ENCODE measurements at places on chromosomes 7 and 10.

- DNase-seq, result no peak
These were observed 91.5 kb downstream of the CTTNBP2 start for GRCh38 chr7:117781707-117782106.

DNA sequence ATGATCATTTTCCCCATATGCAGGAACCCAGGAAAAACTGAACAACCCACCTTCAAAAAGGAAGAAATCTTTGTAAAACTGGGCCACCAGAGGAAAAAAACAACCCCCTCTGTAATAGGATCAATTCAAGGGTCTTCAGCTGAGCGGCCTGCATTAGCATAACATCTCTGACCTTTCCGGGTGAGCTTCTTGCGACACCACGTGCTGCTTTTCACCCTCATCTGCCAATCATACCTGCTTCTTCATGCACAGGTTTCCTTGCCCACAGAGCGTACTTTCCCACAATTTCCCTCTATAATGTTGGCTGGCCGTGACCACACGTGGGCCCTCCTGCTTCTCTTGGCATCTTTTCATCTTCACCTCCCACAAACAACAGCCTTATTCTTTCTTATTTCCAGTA is 284.3 kb upstream of the NEBL start:
- DNase-seq, result no peak

DNA sequence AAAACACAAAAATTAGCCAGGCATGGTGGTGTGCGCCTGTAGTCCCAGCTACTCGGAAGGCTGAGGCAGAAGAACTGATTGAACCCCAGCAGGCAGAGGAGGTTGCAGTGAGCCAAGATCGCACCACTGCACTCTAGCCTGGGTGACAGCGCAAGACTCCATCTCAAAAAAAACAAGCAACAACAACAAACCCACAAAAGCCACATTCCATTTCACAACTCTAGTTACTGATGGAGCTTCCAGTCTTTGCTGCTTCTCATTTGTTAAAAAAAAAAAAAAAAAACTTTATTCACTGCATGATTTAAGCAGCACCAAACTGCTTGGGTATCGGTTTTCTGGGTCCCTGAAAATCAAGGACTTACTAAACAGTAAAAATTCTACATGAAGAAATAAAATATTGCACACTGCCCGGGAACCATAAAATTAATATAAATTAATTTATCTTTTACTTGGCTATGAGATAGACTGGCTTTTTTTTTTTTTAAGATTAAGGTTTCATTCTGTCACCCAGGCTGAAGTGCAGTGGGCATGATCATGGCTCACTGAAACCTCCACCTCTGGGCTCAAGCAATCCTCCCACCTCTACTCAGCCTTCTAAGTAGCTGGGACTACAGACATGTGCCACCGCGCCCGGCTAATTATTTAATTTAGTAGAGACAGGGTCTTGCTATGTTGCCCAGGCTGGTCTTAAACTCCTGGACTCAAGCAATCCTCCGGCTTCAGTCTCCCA is 42.0 kb downstream of the SRPK2 start:
- DNase-seq, result no peak

DNA sequence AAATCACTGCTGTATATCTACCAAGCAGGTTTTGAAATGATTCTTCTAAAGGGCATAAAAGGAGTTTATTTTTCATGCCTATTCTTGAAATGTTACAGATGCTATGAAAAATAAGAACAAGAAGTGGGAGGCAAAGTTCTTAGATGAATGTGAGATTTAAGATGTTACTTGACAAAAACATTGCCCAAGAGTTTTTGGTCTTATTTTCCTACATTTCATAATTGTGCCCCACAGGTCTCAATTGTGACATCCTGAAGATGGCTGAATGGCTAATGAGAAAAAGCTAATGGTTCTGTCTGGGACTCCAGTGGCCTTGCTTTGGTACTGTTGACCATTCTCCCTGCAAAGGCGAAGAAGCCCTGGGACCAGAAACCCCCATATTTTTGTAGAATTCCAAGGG is 43.0 kb upstream of the IFRD1 start:
- DNase-seq, result no peak

GRCh38 chr10:132037676-132037975 is 28.1 kb upstream of the JAKMIP3 start:
- DNase-seq, result no peak

DNA sequence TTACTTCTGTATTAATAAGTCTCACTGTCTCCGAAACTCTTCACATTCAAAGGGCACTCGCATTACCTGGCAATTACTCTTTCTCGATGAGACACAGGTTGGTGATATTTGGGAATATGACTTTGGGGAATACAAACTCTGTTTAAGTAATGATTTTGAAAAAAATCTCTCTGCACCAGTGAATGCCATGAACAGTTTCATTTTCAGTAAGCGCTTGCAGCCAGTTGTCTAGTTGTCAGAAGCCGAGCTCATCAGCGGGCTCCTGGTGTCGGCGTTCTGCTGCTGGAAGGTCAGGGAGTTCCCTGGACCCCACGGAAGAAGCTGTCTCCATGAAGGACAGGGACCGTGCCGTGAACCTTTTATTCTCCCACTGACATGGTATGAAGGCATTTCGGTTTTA is 57.7 kb downstream of the PTPRE start:
- DNase-seq, result no peak

DNA sequence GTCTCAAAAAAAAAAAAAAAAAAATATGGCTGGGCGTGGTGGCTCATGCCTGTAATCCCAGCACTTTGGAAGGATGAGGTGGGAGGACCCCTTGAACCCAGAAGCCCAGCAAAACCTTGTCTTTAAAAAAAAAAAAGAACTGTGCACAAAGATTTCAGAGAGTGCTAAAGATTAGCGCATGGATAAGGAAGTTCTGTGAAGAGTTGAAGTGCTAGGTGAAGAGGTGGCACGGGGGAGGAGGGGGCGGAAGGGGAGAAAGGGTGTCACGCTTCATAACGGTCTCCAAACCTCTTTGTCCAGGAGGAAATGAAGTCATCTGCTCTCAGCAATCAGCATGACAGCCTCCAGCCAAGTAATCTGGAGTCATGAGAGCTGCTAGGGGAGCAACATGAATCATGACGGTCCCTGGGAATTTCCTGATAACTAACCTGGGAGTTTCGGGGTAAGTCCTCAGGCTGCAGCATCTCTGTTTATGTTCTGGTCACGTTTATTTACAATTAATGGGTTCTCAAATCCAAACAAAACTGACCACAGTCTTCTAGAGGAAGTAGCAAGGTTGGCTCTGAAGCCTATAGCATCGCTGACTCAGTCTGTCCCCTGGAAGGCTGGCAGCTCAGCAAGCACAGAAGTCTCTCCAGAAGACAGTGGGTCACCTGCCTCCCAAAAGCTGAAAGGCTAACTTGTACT is 1.9 kb upstream of the PLAU start:
- DNase-seq, result peak; percentile 95

DNA sequence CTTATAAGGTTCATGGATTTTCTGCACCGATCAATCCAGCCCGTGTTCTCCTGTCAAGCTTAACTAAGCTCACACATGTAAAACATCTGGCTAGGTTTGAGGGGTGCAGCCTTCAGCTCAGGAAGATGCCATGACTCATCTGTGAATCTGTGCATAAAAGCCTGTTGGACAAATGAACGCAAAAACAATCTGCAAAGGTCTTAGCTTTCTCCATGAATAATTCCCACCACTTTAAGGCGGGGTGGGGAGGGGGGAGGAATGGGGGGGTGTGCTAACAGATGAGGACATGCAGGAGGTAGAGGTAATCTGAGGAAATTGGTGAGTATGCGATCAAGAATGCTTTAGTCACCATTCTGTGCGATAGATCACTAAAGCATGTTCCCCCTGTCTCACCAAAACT is 4.8 kb downstream of the DOCK4 start:
- DNase-seq, result no peak

GRCh38 chr10:91077549-91078071 is 142.9 kb upstream of the PCGF5 start:
- DNase-seq, result no peak

DNA sequence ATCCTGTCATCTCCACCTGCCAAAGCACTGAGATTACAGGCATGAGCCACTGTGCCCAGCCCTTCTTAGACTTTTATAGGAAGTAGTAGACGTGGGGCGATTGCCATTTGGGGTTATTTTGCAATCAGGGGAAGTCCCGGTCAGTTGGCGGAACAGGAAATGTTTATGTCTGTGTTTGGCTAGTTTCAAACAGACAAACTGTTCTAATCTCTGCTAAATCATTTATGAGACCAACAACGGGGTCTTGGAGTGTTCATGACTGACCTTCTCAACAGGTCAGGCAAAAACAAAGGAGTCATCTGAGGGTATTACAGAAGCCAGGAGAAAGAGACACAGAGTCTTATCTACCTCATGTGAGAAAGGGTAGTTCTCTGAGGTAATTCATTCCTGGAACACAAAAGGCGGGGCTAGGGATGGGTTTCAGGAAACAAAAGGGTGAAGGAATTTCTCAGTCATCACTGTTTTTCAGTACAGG is 6.6 kb upstream of the TPK1 start:
- no peak for DNase-seq

- no peak for DNase-seq
These were observed 28.7 kb downstream of the RBM48 start for GRCh38 chr7:92557249-92557648.

GRCh38 chr10:25661632-25662031 is 272.4 kb upstream of the MYO3A start:
- no peak for DNase-seq

GRCh38 chr10:100978901-100979195 is 8.4 kb downstream of the MRPL43 start:
- no peak for DNase-seq

DNA sequence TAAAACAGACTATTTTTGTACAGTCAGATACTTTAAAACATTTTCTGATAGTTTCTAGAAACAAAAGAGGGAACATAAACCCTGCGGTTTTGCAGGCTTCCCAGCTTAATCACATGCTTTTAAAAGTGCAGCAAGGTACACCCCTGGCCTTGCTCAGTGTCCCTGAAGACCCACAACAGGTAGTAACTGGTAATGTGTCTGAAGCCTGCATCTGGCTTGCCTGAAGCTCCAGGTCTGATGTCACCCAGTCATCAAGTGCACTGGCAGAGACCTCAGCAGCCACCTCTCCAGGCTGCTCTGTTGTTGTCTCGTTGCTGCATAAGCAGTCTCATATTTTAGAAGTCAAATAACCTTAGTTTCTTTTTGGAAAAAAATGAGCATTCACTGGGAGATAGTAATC is 376.1 kb upstream of the MTPN start:
- DNase-seq, result no peak

DNA sequence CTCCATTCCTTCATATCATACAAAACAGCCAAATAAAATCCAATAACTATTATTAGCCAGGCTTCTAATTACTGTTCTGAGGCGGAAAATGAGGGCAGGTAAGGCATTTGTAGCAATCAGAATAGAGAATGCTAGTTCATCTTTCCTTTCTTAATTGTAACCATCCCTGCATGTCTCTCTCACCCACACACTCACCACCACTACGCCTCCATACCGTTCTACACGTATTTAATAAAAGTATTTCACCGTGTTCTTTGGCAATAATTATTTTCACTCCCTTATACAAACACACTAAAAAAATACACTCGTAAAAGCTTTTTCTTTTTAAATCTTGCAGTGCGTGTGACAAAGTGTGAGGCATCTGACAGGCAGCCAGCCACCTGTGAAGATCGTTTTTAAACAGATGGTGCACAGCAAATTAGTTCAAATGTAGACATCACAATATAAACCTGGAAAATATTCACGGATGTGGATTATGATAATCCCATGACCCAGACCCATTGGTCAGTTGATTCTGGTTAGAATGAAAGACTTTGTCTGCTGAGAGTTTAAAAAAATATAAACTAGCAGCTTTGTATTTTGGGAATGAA is 653.6 kb downstream of the REEP3 start:
- no peak for DNase-seq

GRCh38 chr7:2181077-2181854 is 51.5 kb downstream of the MAD1L1 start:
- no peak for DNase-seq

DNA sequence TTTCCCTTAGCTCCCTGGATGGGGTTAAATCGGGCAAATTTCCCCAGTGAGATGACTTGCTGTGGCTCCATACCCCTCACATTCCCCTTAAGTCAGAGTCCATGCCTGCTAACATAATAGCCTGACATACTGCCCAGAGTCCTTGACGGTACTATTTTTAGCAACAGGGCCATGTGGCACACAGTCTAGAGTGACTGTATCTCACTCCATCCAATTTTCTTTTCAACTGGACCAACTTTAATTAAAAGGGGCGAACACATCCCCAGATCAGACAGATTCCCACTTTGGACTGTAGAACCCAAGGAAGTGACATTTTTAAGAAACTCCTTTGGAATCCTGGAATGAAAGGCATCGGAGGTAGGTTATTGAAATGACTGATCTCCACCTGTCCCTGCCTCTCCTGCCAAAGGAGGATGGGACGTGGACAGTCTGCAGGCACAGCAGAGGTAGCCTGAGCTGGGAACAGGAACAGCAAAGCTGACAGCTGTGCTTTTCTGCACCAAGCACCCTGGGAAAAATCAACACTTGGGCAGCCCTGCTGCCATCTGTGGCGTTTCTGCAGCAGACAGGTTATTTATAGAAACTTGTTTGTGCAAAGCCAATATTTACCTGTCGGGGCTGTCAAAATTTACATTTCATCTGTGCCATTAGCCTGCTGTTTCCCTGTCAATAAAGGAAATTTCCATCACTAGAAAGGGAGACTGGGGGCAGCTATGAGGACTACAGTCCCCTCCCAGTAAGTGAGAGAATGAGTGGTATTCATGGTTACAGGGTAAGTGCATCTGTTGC is 221.5 kb upstream of the AOAH start:
- no peak for DNase-seq

GRCh38 chr7:98760201-98760651 is 109.6 kb downstream of the TMEM130 start:
- DNase-seq, result no peak

- DNase-seq, result no peak
These were observed 987 bp downstream of the INA start for GRCh38 chr10:103277713-103278536.

- DNase-seq, result no peak
These were observed 726.1 kb downstream of the TNS3 start for GRCh38 chr7:46855851-46856250.

DNA sequence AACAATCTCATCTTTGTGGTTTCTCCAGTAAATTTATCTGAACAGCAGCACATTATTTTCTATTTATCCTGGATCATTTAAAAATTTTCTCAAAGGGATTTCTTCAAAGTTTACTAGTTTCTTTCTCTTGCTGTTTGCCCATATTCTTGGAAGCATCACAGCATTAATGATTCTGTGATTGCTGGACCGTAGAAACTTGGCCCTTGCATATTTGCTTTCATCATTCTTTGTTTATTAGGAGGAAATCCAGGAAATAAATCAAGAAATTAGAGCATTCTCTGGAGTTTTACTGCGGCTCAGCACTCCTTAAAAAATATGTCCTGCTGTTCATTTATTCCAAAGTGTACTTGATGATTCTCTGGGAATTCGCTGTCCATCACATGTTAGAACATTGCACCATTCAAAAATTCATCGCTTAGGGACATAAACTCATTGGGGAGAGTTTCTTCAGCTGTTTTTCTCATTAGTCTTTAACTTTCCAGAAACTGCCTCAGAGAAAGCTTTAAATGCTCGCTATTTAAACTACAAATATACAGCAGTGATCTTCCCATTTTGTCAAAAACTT is 264.0 kb upstream of the CDC14C start:
- DNase-seq, result no peak

Measured in H54 (cell line).